ENCODE measurements at places on chromosomes 6 and 20.
A peak's percentile ranks its signal among the peaks of the same experiment; 100 is the strongest.

DNA sequence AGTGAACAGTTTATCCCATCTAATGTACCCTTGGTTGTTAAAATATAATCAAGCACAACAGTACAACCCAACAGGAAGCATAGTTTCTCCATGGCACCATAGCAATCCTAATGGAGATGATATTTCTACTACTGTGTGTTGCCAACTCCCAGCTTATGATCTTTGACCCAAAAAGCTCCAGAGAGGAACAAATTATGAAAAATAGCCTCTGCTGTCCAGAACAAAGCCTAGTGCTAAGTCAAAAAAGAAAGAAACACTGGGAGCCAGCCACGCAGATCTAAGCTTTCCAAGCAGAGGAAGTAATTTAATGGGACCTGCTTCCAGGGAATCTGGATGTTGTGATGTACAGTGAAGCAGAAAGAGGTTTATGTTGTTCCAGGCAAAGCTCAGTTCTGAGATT is 52.2 kb upstream of the TASP1 start:
- DNase-seq, result no peak

DNA sequence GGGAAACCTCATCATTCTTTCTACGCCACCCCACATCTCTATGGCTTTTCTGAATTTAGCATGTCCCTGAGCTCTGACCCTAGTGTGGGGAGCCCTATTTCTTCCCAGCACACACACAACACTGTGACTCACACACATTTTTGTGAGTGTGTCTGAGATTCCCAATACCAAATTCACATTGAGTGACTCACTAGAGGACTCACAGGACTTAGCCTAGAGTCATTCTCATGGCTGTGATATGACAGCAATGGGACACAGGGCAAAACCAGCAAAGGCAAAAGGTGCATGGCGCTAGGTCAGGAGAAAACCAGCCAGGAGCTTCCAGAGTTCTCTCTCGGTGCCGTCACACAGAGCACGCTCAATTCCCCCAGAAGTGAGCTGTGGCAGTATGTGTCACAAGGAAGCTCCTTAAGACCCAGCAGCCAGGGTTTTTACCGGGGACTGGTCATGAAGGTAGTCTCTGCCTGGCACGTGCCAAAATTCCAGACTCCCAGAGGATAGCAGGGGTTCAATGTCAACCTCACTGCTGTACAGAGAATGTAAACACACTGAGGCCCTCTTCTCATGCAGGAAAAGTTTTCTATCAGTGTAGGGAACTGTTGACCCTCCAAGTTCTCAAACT is 6.2 kb downstream of the CSTL1 start:
- peak; percentile 94 for DNase-seq

- peak; percentile 28 for DNase-seq
These were observed 815 bp upstream of the ITPR3 start for GRCh38 chr6:33620158-33620855.

GRCh38 chr6:70811788-70812187 is 144.1 kb downstream of the SMAP1 start:
- DNase-seq, result peak; percentile 6

DNA sequence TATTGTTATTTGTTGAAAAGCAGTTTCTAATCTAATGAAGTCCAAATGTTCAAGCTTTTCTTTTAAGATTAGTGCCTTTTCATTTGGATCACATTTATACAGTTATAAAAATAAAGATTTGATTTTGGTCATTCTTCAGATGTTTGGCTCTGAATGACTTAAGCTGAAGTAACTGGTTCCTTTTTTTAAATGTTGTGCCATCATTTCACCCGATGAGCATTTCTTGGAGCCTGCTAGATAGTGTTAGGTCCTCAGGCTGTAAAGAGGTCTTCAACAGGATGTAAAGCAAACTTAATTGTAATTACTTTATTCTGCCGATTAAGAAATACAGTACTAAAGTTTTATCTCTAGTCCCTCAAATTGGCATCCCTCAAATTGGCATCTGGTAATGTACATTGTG is 41.2 kb upstream of the ASIP start:
- DNase-seq, result no peak

- DNase-seq, result no peak
These were observed 37.4 kb upstream of the OPRM1 start for GRCh38 chr6:154001494-154002285.

GRCh38 chr6:70375882-70376281 is 37.4 kb upstream of the FAM135A start:
- DNase-seq, result peak; percentile 4

GRCh38 chr6:8029243-8029870 is 34.8 kb downstream of the BLOC1S5 start:
- no peak for DNase-seq

DNA sequence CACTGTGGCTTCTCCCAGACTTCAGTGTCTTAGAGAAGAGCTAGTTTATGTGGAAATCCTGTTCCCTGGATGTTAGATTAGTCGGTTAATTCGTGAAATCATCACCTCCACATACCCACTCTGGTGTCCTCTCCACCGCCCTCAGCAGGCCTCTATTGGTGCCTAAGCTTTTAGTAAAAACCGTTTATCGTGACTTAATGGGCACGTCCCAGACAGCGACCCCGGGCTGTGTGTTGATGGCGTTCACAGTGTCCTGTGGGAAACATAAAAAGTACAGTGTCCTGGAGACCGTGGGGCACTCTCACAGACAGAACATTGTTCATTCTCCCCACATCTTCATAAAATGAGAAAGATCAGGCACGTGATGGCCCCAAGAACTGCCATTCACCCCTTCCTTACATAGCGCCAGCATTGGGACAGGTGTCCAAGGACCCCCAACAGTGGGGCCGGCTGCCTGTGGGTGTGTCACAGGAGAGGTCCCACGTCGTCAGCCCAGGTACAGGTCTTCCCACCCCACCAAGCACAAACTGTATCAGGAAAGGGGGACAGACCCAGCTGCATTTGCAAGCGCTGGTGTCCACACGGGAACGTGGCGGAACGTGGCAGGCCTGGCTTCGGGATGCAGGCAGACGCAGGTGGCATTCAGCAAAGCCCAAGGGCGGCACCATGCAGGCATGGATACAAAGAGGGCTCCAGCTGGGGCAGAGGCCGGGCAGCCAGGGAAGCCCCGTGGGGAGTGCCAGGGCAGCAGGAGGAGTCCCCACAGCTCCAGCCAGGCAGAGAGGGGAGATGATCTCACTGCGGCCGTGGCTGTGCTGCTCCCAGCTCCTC is 237.7 kb downstream of the DLL1 start:
- DNase-seq, result no peak

DNA sequence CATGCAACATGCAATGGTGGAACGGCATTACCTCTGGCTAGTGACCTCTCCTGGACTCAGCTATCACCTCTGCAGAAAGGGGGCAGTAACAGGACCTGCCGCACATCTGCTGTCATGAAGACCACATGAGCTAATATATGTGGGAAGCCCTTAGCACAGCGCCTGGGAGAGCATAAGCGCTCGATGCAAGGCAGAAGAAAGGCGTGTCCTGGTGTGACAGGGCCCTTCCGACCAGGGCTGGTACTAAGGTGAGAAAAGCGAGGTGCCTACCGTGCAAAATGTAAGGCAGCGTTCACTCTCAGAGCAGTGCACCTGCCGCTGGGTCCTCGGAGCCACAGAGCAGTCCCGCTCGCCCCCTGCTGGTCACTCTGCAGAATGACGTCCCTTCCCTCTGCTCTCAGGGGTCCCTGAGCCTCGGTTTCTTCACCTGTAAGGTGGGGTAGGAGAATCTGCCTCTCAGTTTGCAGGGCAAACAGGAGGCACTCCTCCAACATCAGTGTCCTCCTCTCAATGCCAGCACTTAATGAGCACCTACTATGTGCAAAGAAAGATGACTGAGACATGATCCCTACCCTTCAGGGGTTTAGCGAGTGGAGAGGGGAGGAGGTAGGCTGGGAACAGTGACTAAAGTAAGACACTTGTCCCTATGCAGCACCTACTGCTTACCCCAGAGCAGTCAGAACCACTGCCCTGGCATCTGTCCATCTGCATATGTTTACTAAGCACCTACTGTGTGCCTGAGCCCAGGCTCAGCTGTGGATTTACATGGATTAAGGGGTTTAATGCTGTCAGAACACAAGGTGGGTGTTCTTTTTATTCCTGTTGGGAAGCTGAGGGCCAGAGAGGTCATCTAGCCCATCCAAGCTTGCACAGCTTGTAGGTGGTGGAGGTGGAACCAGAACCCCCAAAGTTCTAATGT is 41.1 kb upstream of the PTGIS start:
- DNase-seq, result peak; percentile 12

- no peak for DNase-seq
These were observed 204.5 kb upstream of the CDH4 start for GRCh38 chr20:61047515-61047914.

- peak; percentile 40 for DNase-seq
These were observed 63.5 kb upstream of the STMND1 start for GRCh38 chr6:17038316-17038715.

DNA sequence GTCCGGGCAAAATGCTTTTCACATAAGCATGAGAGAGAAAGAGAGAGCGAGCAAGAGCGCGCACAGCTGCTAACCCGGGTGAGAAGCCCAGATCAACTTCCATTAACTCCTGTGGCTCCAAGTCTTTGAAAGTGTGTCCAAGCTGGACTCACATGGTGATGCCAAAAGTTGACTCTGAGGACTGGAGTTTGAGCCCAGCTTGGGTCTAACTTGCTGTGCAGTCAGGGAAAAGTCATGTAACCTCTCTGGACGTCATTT is 357.2 kb upstream of the SULF2 start:
- no peak for DNase-seq

- no peak for DNase-seq
These were observed 4.8 kb downstream of the HELZ2 start for GRCh38 chr20:63568986-63569949.

- DNase-seq, result no peak
These were observed 312.7 kb upstream of the TBX18 start for GRCh38 chr6:85077098-85077497.

GRCh38 chr20:58851221-58851968 is 693 bp upstream of the GNAS-AS1 start:
- DNase-seq, result no peak

GRCh38 chr20:54127855-54128574 is 45.8 kb downstream of the CYP24A1 start:
- DNase-seq, result no peak

- DNase-seq, result no peak
These were observed 133.7 kb upstream of the SPACA1 start for GRCh38 chr6:87913974-87914373.

- no peak for DNase-seq
These were observed 11.2 kb upstream of the TAGAP start for GRCh38 chr6:159056003-159056402.

- no peak for DNase-seq
These were observed 368.2 kb downstream of the EPM2A start for GRCh38 chr6:145367149-145367548.

GRCh38 chr6:146598772-146599405 is at the start of gene ADGB:
Gene ADGB (plus strand): TSS chr6:146598972. CDS start chr6:146599041, 69 bp downstream.
- DNase-seq, result peak; percentile 37

All from HFFc6 (cell line).